Activated CD4-positive, CD25-positive, alpha-beta regulatory T cell treated with anti-CD3 and anti-CD28 coated beads, Interleukin-2, amount 50 U/mL, for 72 hours (primary cell): ENCODE measurements at places on chromosomes 12 and 14.

DNA sequence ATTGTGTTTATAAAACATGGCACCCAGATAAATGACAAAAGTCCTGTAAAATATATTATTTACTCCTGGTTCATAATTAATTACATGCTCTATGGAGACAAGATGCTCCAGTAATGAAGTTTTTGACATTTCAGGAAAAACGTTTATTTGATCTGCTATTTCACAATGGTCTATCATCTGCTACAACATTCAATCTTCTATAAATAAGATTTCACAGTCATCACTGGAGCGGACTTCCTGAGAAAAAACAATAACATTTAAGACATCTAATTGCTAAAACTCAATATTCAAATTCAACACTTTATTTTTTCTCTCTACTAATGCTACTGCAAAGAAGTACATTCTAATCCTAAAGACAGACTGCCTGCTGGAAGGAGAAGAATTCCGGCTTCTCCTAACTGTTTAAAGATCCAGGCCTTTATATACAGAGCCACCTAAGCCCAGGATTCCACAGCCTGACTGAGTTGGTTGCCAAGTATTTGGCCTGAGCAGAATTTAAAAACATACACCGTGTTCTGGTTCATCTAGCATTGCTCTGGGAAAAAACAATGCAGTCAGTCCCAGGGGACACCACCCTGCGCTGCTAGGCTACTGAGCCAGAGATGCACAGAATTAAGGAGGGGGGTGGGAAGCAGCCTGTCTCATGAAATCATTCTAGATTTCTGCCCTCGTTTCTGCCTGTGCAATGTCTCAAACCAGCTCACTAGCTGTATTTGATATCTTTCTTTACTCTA lies 58.0 kb downstream of the TMTC1 start:
- DNase-seq, result no peak

- DNase-seq, result no peak
These were observed 8.7 kb upstream of the SELPLG start for GRCh38 chr12:108642269-108642870.

- no peak for DNase-seq
These were observed 132.9 kb upstream of the SSTR1 start for GRCh38 chr14:38074754-38075153.

- DNase-seq, result no peak
These were observed 58.0 kb downstream of the TRAFD1 start for GRCh38 chr12:112183141-112184021.

DNA sequence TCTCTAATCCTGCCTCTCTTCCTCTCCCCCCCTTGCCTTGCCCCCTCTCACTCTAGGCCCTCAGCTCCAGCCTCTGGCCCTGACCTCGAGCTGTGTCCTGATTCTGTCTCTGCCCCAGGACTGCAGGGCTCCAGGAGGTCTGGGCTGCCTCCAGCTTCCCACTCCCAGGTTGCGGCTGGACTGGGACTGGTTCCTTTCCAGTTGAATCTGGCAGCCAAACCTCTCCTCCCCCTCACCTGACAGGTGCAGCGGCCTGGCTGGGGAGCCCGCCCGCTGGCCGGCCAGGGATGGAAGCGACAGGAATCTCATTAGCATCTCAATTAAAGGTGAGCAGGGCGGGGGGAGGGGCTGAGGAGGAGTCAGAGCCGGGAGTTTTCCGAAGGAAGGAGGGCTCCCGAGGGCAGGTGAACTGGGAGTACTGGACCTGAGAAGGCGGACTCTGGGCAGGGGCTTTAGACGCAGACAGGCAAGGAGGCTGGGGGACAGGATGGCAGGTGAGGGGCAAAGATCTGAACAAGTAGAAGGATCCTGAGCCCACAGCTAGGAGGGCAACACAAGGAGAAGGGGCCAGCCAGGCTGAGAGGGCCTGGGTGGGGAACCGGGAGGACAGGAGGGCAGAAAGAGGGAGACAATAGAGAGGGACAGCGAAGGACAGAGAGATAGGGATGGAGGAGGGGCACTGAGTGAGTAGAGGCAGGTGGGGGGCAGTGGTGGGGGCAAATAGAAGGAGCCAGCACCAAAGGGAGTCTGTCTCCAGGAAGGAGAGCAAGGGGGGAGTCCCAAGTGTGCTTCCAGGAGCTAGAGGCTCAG lies at the start of gene SCNN1A:
SCNN1A (minus strand) TSS at position 295 of the 810 bp plus-strand sequence. CDS start 780 bp downstream, outside the sequence.
- DNase-seq, result no peak

DNA sequence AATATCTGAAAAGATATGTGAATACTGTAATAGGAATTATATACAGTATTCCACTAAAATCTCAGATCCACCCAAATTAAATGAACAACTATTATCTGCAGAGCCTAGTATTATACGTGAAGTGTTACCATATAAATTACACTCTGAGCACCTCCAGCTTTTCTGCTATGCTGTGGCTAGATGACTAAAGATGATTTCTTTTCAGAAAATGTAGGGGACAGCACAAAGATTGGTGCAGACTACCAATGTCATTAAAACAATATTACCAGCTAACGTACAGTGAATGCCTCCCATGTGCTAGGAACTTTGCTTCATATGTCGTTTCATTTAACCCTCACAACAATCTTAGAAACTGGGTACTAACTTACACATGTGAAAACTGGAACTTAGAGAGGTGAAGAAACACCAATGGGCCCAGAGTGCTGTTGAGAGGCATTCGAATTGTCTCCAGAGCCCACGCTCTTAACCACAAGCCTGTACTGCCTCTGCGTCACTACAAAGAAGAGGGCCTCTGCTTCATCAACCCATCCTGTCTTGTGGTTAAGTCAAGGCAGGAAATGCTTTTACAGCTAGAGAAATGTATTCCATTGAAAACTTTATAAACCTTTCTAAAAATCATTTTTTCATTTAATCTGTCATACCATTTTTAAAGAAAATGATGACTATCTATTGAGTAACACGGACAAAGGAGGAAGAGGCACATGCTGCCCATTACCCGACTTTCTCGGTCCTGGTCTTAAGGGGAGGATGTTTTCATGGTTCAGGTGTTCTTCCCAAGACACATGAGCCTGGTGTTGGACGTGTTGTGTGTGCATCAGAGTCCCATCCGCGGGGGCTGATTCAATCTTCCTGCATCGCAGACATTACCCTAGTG lies 1.3 kb downstream of the GPR65 start:
- DNase-seq, result peak; percentile 49

DNA sequence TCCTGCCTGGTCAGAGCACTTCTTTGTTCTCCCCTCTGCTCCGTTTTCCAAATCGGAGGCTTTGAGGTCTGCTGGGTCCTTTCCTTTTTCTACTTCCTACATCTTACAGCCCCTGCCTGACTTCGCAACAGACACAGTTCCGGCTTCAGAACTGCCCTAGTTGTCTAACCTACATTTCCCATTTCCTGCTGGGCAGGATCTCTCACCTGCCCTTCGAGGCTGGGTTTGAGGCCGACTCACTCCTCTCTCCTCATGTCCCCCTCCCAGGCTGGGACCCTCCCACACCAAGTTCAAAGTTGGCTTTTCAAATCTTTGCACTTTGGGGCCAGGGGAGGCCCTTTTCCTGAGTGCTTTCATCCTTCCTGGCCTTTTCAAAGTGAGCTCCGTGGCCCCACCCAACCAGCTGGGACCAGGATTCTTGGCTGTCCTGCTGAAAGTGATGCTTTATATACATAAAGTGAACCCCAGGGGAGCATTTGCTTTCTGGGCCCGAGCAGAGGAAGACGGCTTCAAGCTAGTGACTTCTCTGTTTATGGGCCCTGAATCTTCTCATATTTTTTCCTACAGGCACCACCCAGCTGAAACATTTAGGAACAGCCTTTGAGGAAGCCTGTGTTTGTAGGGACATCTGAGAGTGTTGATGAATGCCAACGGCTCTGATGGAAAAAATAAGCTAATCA lies 281.0 kb upstream of the CRY1 start:
- DNase-seq, result no peak
